ENCODE measurements at places on chromosomes 1 and 21. TPM values are rescaled to one million over a fixed set of nuclear protein-coding genes. Genes with fewer than 3 reads are reported as not detected.

DNA sequence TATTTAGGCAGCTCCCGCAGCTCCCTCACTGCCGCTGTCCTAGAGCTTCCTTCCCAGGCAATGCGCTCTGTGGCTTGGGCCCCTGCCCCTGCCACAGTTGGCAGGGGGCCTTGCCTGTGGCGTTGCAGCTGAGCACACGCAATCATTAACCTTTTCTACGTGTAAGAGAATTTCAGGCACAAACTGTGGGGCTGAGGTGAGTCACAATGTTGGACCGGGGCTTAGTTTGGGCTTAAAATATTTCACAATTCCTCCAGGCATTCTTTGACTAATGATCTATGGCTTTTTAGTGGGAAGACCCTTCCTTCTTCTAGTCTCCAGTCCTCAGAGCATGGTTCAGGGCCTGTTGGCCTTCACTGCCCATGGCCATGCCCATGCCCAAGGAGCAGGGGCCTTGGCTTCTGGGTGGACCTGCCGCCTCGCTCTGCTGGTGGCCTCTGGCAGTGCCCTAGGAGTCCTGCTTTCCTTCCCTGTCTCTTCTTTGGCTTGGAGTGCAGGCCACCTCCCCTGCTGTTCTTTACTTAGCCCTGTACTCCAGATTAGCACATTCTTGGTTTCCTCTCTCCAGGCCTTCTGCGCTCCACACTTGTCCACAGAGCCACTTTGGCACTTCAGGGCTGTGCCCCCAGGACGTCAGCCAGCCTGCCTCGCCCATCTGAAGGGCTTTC, 39.2 kb downstream of the MAPKAPK2 start:
- DNase-seq, result peak; percentile 79

DNA sequence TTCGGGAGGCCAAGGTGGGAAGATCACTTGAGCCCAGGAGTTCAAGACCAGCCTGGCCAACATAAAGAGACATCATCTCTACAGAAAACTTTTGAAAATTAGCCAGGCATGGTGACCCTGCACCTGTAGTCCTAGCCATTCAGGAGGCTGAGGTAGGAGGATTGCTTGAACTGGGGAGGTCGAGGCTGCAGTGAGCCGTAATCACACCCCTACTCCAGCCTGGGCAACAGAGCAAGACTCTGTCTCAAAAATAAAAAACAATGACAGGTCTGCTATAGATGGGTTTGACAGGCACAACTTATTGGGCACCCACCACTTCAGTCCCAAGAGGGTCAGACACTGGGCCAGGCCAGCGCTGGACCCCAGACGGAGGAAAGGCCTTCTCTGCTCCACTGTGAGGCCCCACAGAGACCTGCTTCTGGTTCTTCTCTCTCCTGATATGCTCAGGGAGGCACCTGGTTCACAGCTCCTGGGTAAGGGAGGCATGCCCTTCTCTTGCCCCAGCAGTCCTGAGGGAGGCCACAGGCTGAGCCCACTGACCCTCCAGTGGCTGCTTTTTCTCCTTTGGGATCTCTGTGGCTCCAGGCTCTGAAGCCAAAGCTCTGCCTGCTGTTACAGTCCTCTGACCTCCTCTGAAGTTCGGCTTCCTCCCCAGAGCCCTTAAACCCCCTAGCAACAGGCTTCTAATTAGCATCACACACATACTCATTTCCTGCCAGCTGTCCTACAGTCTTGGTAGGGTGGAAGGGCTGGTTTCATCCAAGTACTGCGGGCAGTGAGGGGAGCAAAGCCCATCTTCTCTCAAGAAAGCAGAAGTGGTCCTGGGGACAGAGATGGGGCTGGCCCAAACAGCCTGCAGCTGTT, 14.4 kb downstream of the S100A16 start:
- DNase-seq, result no peak

DNA sequence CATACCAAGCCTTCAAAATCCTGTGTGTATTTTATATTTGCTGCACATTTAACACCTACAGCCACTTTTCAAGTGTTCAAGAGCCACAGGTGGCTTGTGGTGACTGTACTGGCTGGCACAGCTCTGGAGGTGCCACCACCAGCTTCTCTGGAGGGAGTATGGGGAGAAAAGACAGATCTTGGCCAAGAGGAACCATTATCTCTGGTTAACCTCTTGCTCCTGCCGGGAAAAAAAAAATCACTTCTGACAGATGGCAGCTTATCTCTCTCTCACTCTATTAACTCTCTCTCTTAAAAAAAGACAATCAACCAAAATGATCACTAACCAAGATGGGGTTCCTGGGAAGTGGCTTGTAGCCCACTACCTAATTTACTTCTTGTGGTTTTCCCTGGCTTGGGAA, 1.2 kb upstream of the RIIAD1 start:
- no peak for DNase-seq

DNA sequence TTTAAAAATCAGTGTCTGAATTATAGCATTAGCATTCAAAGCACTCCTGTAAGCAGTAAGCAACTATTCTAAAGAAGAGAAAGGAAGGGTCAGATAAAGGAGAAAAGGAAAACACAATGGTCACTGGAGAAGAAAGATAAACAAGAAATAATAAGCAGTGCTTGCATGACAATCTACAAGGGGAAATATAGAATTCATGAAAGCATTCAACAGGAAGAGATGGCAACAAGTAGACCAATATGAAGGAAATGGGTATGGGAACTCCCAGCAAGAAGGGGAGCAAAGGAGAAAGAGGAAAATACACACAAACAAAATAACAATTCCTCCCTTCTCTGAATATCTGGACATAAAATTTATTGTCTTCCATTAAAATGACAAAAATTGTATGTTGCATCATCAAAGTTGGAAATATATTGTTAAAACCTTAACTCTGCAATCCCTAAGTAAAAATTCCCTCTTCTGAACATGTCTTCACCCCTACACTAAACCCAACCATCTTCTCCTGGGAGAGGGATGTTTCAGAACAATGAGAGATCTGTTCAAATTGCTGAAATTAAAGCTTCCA, 206.3 kb upstream of the SAMSN1 start:
- DNase-seq, result no peak

DNA sequence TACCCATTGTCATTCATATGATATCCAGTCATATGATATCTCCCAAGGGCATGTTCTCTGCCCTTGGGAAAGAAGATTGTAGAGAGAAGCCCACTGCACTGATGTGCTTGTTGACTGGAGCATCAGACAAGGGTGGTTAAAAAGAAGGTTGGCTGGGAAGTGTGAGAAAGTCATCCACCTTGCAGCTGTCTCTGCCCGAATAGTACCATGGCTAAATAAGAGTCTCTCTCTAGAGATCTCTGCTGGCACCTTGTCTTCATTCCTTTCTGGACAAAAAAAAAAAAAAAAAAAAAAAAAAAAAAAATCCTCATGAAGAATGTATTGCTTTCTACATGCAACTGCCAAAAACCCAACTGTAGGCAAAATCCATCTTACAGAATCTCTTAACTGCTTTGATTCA, 349.7 kb upstream of the ESRRG start:
- DNase-seq, result no peak

GRCh38 chr21:38716088-38716487, 89.6 kb upstream of the ETS2 start:
- DNase-seq, result no peak

DNA sequence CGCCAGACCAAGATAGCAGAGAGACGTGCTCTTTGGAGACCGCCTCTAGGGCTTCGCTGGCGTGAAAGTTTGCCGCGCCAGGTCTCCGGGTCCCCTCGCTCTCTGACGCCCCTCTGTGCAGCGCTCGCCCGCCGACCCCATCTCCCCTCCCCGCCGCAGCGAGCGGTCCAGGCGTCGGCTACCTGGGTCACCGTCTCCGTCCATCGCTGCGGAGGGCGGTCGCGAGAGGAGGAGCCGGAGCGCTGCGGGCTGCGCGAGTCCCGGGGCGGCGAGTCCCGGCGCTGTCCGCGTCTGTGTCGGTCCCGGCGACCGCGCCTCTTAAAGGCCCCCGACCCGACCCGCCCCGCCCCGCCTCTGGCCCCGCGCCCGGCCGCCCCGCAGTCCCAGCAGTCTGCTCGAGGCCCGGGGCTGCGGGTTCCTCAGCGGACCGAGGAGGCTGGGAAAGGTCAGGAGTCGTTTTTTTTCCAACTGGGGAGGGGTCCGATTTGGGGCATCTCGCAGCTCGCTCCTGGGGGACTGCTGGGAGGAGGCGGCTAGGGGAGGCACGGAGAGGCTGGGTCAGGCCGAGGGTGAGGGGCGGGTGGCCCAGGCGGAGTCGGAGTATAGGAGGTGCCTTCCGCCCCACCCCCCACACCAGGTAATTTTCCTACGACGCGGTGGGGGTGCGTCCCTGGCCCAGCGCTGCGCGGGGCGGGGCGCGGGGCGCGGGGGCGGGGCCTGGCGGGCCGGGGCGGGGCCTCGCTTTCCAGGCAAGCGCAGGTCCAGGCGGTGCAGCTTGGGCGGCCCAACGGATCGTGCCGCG, at the start of the genes FBXO2 and FBXO44:
Gene FBXO2, minus strand, starts transcription at position 293 of the 802 bp plus-strand sequence. Its CDS starts 89 bp downstream, at position 204.
Gene FBXO44, plus strand, starts transcription at position 741 of the 802 bp plus-strand sequence. CDS start 959 bp downstream, outside the sequence.
- DNase-seq, result no peak

GRCh38 chr1:6498576-6499111, 7.2 kb upstream of the PLEKHG5 start:
- no peak for DNase-seq

DNA sequence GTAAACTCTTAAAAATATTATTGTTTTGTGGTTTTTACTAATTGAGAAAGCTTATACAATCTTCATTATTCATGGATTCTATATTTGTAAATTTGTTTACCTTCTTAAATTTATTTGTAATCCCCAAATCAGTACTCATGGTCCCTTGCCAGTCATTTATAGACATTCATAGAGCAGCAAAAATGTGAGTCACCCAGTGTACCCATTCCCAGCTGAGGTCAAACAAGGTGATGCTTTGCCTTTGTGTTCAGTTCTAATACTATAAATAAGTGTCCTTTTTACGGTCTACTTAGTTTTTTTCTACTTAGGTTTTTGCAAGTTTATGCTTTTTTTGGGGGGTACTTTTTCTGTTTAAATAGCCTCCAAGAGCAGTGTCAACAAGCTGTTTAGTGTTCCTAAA, 36.1 kb downstream of the SORT1 start:
- no peak for DNase-seq

- no peak for DNase-seq
Observed at GRCh38 chr1:77065693-77066342, 153.4 kb downstream of the PIGK start.

GRCh38 chr1:157157501-157158190, 19.5 kb upstream of the ETV3 start:
- no peak for DNase-seq

Gene SNAP47
- total RNA-seq, result 61.3 TPM

Gene OR2M3
- 0.04 TPM for total RNA-seq

Gene SMPDL3B
- total RNA-seq, result 0.23 TPM

Gene PLEKHA6
- total RNA-seq, result 1.2 TPM

Data from H4 (cell line).